ENCODE measurements at places on chromosomes 6 and 20.
A peak's percentile ranks its signal among the peaks of the same experiment; 100 is the strongest.

GRCh38 chr6:134223796-134224420 is 94.0 kb downstream of the SGK1 start:
- DNase-seq, result no peak

- DNase-seq, result no peak
Observed at GRCh38 chr20:18288749-18289267, 481 bp downstream of the ZNF133 start.

DNA sequence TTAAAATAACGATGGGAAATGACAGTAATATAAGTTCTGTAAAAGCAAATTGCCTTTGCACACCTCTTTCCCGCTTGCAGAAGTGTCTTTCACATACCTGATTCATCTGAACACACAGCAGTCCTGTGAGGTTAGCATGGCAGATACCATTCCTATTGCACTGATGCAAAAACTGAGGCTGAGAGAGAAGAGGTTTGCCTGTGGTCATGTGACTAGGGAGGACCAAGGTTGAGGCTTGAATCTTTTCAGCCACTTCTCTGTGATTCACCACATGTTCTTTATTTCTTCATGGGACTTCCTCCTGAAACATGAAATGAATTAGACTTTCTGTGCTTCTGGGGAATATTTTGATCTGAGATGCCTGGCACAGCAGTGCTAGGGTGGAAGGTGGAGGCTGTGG is 92.9 kb downstream of the VEGFA start:
- no peak for DNase-seq

DNA sequence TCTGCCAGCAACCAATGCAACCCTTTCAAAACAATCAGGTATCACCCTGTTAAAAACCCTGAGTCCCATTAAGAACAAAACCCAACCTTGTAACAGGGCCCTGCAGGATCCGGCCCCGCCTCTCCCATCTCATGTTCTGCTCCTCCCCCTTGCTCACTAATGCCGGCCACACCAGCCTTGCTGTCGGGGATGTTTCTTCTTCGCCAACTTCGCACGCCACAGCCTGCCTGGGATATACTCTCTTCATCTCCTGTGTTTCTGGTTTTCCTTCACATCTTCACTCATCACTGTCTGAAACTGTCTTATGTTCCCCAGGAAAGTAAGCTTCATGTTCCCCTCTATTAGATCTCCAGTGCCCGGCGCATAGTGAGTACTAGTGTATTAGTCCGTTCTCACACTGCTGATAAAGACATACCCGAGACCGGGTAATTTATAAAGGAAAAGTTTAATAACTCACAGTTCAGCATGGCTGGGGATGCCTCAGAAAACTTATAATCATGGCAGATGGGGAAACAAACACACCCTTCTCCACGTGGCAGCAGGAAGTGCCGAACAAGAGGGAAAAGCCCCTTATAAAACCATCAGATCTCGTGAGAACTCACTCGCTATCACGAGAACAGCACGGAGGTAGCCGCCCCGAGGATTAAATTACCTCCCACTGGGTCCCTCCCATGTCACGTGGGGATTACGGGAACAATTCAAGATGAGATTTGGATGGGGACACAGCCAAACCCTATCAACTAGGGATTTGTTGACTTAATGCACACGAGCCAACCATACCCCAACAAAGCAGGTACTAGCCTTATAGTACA is 5.1 kb downstream of the TP53RK start:
- DNase-seq, result no peak

GRCh38 chr6:113971741-113972140 is 793 bp upstream of the HDAC2 start:
- no peak for DNase-seq

DNA sequence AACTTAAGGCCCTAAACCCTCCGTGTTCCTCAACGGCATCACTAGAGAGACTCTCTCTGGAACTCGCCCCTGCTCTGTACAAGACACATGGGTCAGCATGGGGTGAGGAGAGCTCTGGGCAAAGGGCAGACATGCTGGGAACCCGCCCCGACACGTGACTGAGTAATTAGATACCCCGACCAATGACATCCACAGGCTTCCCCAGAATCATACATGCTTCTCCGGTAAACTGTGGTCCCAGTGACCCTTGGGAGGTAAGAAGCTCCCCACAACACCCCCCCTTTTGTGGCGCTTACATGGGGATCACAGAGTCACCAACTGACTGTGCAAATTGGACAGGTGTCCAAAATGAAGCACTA is 31.7 kb upstream of the RPS6KA2 start:
- no peak for DNase-seq

GRCh38 chr6:90695316-90695715 is 108.4 kb upstream of the MAP3K7 start:
- DNase-seq, result no peak

DNA sequence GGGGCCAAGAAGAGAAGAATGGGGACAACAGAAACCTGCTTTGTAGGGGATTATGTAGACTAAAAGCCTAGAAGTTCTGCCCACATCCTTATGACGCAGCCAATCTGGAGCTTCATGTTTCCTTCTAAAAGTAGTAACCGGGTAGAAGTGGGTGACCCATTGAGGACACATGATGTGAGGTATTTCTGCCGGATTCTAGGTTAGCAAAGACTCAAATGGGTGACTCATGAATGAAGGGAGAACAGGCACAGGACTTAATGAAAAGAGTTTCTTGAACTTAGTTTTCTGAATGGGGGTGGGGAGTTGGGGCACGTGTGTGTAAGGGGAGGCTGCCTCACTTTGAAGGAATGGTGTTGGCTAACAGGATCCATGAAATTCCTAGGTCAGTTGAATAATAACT is 68.8 kb downstream of the CDS2 start:
- DNase-seq, result no peak

- DNase-seq, result no peak
Observed at GRCh38 chr6:152161501-152161900, 354.0 kb downstream of the ESR1 start.

- no peak for DNase-seq
Observed at GRCh38 chr6:6946206-6947155, 161.3 kb upstream of the RREB1 start.

DNA sequence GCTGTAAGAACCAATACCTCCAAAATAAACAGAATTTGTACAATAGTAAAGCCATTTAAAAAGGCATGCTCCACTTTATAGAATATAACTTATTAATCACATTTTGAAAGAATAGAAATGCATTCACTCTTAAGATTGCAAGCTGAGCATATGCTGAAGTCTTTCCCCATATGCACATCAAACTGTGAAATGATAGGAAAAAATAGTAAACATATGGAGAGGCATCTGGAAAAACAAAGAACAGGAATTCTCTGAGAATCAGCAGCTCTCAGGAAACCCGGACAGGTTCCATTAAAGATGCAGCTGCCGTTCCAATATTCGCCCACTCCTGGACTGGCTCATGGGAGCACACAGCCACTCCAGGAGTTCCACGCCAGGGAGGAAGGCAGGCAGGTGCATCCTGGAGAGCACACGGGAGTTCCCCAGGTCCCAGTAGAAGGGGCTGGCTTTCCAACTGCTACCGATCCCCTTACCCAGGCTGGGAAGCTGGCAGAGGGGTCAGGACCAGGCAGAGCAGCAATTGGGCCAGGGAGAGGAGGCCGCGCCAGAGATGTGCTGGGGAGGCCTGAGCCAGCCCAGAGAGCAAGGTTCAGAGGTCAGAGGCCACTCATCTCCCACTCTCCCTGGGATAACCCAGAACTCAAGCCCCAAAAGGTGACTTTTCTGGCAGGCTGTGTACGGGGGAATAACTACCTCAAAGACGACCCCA is 111.1 kb downstream of the DLL1 start:
- DNase-seq, result no peak

- DNase-seq, result peak; percentile 47
Observed at GRCh38 chr6:37783856-37784584, 35.5 kb upstream of the ZFAND3 start.

GRCh38 chr6:2147261-2147660 is 98.1 kb downstream of the GMDS start:
- DNase-seq, result no peak

GRCh38 chr20:36773107-36773596 is 411 bp downstream of the DSN1 start:
- peak; percentile 28 for DNase-seq

GRCh38 chr6:157685596-157686280 is 137.3 kb upstream of the SNX9 start:
- no peak for DNase-seq

DNA sequence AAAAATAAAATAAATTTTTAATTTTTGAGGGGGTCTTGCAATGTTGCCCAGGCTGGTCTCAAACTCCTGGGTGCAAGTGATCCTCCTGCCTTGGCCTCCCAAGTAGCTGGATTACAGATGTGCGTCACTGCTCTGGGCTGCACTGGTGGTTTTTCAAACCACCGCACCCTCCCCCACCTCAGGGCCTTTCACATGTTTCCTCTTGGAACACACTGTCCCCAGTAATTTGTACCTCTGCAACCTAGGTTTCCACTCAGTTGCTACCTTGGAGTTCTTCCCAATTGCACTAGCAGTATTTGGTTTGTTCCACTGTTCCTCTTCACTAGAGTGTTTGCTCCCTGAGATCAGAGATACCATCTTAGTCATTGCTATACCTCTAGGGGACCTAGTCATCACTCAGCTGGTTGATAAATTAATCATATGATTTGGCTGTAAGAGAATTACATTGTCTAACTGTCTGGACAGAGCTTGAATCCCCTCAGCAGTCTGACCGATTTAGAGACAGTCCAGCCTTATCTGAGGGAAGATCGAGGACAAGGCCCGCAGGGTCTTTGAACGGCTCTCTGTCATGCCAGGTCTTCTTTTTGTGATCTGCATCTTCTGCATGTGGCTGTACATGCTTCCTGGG is 32.0 kb downstream of the CEP43 start:
- DNase-seq, result no peak

- DNase-seq, result no peak
Observed at GRCh38 chr20:44762466-44763140, 16.9 kb downstream of the KCNK15 start.

DNA sequence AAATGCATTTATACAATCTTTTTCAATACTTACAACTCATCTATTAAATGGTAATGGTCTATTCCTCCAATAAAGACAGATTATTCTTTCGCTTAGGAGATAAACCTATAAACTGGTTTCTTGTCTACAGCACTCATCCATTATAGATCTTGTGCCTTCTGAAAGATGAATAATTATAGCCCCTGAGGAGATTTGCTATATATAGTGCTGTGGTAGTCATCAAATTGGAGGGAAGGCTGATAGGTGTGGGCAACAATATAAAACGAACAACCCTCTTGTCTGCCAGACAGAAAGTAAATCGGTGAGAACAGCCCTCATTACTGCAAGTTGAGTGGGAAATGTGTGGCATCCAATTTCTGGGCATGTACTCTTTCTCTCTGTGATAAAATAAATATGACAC is 292.5 kb upstream of the CNR1 start:
- DNase-seq, result no peak

Measured in GM06990 (cell line).